Suprapubic skin (tissue), 4 donors: ENCODE measurements at places on chromosomes 16 and 17.
A peak's percentile ranks its signal among the peaks of the same experiment; 100 is the strongest.

DNA sequence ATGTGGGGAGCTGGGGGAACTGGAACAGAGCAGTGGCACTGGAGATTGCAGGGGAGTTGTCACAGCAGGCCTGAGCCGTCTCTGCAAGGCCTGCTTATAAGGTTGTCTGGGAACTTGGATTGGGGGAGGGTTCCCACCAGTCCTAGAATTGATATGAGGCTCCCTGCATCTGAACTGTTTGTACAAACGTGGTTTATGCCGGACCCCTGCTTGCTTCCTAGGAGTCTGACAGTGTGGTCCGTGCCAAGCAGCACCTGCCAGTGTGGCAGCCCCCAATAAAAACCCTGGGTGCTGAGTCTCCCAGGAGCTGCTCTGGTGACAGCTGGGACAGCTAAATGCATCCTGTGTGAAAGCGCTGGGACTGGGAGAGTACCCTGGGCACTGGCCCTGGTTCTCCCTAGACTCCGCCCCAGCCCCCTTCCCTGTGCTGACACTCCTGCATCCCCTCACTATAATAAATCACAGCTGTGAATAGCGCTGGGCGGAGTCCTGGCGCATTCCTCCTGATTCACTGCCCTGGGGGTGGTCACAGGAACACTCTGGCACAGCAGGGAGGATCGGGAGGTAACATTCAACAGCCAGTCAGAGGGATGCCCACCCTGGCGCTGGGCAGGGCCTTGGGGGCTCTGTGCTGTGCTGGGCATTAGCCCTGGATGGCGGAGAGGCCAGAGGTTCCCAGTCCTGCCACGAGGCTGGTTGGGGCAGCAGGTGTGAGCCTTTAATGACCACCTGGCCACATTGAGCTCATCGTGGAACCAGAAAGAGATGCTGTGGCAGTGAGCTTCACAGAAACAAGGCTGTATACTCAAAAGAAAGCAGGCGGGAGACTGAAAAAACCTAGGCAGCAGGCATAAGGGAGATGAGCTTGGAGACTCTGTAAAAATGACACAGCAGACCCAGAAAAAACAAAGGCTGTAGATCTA is 45.6 kb downstream of the RMI2 start:
- DNase-seq: peak; percentile 41

GRCh38 chr16:88208112-88208511 is 174.6 kb upstream of the ZNF469 start:
- DNase-seq: peak; percentile 18

- DNase-seq: no peak
Measured at GRCh38 chr16:84356176-84356575, 12.2 kb upstream of the ATP2C2 start.

DNA sequence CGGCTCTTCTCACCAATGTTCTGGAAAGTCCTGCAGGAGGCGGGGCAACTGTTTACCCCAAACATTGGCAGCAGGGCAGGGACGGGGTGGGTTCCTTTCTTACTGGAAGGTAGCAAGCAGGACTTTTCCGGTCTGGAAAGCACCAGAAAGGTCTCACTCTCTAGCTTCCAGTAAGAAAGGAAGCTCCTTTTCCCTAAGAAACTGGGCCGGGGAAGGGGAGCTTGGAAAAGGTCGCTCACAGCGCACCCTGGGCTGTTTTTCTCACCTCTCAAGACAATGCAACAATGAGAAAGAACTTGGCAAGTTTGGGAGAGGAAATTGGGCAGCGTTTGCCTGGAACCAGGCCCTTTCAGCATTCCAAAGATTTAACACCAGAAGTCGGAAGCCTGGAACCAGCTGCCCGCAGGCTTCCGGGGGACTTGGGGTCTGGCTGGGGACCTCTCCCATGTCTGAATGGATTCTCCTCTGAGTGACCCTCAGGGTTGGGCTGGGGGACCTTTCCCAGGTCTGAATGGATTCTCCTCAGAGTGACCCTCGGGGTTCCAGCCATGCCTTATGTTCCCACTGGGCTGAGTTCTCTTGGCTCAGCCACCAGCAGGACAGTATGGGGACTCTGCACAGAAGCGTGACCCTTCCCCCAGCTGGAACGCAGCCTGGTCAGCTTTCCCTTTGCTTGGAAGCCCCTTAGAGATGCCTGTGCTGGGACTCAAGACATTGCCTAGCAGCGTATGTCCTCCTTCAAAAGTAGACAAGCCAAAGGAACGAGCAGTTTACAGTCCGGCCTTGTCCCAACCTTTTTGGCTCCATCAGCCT is 166.5 kb upstream of the PLCG2 start:
- peak; percentile 72 for DNase-seq

GRCh38 chr16:78816499-78817195 is 717.2 kb downstream of the WWOX start:
- peak; percentile 72 for DNase-seq

- no peak for DNase-seq
Measured at GRCh38 chr16:84532291-84532724, 27.8 kb upstream of the MEAK7 start.

DNA sequence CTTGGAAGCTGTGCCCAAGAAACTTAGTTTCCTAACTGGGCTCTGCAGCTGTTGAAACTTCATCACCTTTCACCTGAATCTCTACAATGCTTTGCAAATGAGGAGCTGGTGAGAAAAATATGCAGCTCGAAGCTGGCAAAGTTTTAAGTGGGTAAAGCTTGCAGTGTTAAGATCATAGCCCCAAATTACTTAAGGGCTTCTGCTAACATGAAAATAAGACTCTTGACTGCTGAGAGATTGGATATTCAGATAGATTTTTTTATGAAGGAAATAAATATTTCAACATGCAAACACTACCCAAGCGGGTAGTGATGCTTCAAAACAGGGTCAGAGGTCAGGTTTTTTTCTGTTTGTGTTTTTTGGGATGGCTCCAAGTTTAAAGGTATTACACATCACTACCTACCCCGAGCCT is 278.7 kb downstream of the FTO start:
- no peak for DNase-seq

- no peak for DNase-seq
Measured at GRCh38 chr16:11452746-11453389, 107.6 kb downstream of the RMI2 start.

DNA sequence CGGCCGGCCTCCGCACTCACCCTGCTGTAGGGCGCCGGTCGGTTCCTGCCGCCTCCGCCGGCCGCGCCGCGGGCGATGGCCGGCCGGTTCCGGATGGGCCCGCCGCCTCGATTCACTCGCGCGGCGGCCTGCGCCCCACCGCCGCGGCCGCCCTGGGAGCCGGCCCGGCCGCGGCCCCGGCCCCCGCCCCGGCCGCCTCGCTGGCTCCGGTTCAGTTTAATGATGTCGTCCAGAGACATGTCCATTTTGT is 158 bp downstream of the ALYREF start:
- DNase-seq: no peak

DNA sequence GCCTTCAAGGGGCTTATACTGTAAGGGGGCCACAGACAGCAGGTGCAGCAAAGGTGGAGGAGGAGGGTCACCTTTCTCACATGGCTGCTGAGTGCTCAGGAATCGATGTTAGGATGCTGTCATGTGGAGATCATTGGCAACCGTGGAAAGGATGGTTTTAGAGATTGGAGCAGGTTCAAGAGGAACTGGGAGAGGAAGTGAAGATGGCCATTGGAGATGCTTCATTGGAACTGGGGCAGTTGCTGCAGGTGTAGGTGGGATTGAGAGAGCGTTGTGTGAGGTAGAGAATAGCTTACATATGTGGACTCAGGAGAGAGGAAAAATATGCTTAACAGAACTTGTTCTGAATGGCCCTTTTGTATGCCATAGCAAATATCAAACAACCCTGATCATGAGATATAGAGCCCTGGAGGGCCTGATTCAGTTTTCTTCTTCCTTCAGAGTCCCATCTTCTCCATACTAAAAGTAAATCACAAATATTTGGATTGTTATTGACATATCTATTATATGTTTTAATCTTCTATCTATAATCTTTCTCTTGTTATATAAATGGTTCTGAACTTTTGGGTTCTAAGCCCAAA is 40.8 kb downstream of the LDHD start:
- DNase-seq: no peak

GRCh38 chr17:15972497-15972951 is 27.0 kb downstream of the ZSWIM7 start:
- no peak for DNase-seq

DNA sequence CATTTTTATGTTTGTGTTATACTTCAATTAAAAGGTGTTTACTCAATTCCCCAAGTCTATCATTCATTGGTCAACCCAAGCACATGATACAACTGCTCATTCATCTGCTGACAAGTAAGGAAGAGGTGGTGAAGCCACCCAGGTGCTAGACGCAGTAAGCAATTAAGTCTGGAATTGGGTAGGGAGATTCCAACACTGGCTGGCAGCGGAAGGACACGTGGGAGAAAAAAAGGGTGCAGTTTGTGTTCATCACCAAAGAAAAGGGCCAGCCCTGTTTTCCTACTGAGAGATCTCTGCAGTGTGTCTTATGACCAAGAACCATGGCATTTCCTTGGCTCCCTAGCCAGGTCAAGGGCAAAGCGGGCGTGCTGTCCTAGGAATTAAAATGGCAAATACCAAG is 11.8 kb upstream of the ZNF23 start:
- DNase-seq: no peak

GRCh38 chr17:44033861-44034408 is 19.2 kb upstream of the TMEM101 start:
- DNase-seq: no peak

GRCh38 chr17:63406689-63407330 is 39.3 kb downstream of the CYB561 start:
- no peak for DNase-seq

DNA sequence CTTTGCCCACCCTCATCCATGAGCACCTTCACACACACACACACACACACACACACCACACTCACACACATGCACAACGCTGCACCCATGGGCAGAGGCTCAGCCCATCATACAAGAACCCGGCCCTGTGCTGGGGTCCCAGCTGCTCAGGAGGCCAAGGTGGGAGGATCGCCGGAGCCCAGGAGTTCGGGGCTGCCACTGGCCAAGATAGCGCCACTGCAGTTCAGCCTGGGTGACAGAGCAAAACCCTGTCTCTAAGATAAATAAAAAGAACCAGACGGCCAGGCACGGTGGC is 3.4 kb upstream of the FSCN2 start:
- DNase-seq: no peak

- DNase-seq: no peak
Measured at GRCh38 chr17:27754549-27754948, 45.8 kb downstream of the NOS2 start.

GRCh38 chr17:57085448-57086068 is 512 bp downstream of the AKAP1 start:
- DNase-seq: peak; percentile 79

DNA sequence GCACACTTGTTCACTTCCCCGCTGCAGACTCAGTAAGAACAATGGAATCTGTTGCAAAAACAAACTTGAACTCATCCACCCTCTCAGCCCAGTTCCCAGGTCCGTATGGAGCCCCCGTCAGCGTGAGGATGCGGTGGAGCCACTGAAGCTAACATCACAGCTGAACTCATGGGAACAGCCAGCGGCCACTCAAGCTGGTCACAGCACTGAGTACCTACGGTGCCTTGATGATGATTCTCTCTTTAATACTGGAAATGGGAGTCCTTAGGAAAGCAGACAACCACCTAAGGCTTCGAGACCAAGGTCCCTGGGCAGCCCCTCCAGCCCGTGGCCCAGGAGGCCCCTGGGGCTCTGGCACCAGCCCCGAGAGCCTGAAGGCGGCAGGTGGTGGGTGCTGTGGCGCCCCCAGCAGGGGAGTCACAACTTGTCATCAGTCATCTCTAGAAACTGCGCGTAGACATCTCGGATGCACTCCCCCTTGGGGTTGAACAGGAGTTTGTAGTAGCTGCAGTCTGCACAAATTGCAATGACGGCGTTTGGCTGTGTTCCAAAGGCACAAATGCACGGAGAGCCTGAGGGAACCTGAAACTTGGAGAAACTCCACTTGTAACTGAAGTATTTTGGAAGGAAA is 31.0 kb upstream of the RHOT1 start:
- no peak for DNase-seq

DNA sequence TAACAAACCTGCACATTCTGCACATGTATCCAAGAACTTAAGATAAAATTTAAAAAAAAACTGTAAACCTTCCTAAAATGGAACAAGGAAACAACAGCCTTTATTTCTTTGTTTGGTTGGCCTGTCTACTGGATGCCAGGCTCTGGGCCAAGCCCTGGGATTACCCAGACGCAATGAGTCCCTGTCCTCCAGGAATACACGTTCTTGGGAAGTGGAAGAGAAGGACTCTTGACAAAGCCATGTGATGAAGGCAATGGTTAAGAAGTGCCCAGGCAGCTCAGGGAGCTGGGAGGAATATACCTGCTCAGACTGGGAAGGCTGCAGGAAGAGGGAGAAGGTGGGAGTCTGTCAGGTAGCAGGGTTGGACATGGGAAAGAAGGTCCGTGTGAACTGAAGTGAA is 115.4 kb downstream of the AXIN2 start:
- no peak for DNase-seq

GRCh38 chr17:53765609-53766008 is 57.1 kb upstream of the KIF2B start:
- no peak for DNase-seq

GRCh38 chr16:86521236-86522197 is 11.2 kb downstream of the FOXF1 start:
- no peak for DNase-seq

- DNase-seq: no peak
Measured at GRCh38 chr16:70582280-70582978, 58.8 kb downstream of the SF3B3 start.

DNA sequence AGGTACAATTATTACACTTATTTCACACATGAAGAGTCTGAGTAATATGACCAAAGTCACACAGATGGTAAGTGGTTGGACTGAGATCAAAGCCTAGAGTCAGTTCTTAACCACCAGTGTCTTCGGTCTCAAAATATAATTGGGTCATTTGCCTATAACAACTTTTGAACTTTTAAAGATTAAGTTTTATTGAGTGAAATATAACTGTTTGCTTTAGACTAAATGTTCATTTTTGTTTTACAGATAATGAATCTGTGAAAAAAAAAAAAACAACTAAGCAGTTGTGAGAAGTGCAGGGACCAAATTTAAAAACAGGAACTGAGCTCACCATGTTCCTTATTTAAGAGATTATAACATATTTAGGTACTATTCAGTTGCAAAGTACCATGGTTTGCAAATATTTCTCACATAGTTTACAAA is 150.1 kb downstream of the ITFG1 start:
- no peak for DNase-seq

GRCh38 chr17:74514632-74515334 is 16.5 kb downstream of the CD300LB start:
- DNase-seq: no peak

GRCh38 chr17:4786106-4786511 is at the start of gene VMO1:
Gene VMO1, minus strand, starts transcription at chr17:4786364. Its CDS starts 12 bp downstream, at chr17:4786352.
- DNase-seq: no peak

- no peak for DNase-seq
Measured at GRCh38 chr16:1439058-1439698, 5.2 kb downstream of the CCDC154 start.

DNA sequence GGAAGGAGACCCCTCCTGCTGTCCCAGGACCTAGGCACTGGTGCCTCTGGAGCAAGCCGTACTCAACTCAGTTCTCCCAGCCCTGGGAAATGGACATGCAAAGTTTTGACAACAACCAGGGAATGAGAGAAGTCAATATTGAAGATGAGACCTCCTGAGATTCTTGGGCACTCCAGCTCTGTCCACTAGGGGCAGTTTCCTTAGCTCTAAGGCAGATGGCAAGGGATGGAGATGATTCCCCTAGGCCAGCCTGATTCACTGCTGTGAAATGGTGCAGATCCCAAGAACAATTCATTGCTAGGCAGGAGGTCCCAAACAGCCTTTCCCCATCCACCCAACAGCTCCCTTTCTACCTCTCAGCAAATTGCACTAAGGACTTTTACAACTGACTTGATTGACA is 20.5 kb upstream of the SDR42E2 start:
- no peak for DNase-seq

- DNase-seq: no peak
Measured at GRCh38 chr16:12876778-12877177, 24.6 kb upstream of the SHISA9 start.

GRCh38 chr17:19945009-19945626 is 32.5 kb downstream of the AKAP10 start:
- DNase-seq: no peak
